NCI-H1417 (cell line): ENCODE measurements at places on chromosomes 2 and 18.
A peak's percentile ranks its signal among the peaks of the same experiment; 100 is the strongest.

- no peak for DNase-seq
Measured at GRCh38 chr2:192026059-192026824, 168.5 kb downstream of the TMEFF2 start.

DNA sequence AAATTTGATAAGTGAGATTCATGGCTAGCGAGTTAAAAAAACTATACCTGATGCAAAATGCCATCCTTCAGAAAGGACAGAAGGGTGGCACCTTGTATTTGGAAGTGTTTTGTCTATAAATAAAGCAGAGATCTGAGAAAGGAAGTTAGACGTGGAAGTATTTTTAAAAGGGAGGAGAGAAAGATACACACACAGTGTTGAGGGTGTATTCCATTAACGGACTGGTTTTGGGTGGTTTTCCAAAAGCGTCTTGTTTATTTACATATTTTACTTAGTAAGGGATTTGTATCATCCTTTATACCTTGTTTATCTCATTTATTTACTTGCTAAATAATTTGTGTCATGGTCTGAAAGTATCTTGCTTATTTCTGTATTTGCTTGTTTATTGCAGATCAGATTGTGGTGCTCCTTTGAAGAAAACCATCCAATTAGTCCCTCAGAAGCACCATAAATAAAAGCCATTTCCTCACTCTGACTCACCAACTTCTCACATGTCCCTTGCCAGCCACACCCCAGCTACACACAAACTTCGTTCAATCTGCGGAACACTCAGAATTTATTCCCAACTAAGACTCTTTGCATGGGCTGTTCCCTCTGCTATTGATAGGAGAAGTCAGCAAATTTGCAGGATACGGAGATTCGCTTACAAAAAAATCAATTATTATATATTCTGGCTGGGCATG is 90.8 kb downstream of the FAM124B start:
- no peak for DNase-seq

- no peak for DNase-seq
Measured at GRCh38 chr2:149572102-149572953, 15.2 kb downstream of the MMADHC start.

GRCh38 chr2:128788636-128789220 is 470.1 kb upstream of the HS6ST1 start:
- DNase-seq = no peak

GRCh38 chr2:63856303-63856603 is 14.6 kb downstream of the UGP2 start:
- no peak for DNase-seq

DNA sequence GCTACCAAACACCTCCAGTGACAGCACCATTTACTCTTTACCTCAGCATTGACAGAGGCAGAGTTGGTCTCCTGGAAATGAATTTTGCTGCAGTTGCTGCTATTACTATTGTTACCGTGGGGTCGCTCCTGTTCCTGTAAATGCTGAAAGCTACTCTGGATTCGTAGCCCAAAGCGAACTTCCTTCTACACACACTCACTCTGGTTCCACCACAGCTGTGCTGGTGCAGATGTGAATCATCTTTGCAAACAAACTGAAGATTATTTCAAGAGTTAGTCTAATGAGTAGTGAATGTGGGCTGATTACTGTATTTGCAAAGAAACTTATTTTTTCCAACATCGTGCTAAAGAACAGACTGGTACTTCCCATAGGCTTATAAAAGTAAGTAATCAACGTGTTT is 304.0 kb downstream of the LPIN1 start:
- DNase-seq = no peak

GRCh38 chr2:113922335-113922734 is 32.4 kb downstream of the ACTR3 start:
- DNase-seq = no peak

GRCh38 chr2:231887756-231888155 is 38.4 kb downstream of the NPPC start:
- DNase-seq = no peak

DNA sequence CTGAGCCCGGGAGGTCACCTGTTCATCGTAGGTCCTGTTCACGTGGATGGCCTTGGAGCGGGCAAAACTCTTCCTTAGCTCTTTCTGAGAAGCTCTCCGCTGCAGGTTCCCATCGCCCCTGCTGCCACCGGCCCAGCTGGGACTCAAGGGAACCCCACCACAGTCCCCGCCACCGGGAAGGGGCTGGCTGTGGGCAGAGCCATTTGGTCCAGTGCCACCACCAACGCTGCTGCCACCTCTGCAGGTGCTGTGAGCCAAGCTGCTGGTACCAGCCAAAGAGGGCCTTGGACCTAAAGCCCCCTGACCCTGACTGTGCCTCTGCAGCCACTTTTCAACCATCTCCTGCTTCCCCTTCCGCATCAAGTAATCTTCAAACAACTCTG is 586 bp downstream of the PDE11A start:
- no peak for DNase-seq

DNA sequence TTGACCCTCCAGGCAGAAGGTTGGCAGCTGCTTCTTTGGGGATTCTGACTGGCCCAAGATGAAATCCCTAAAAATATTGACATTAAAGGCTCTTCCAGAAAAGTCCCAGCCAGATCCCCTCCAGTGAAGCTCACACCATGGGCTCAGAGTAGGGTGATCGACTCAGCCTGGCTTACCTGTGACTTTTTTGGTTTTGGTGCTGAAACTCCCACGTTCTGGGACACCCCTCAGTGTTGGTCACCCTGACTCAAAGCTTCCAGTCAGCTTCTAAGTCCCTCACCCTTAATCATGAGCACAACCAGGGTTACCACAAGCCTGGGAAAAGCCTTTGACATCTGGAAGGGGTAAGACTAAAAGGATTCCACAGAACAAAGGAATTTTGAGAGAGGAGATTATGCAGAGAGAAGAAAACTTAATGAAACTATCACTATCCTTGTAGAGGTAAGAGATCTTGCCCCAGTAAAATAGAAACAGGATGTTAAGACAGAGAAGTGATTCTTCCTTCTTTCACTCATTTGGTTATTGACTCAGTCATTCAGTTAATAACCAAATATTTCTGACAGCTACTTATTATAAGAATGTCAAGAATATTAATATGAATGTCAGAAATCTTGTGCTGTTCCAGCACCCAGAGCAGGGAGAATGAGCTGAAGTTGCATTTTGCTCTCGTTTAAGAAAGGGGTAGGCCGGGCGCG is 66.8 kb upstream of the SEC11C start:
- no peak for DNase-seq

DNA sequence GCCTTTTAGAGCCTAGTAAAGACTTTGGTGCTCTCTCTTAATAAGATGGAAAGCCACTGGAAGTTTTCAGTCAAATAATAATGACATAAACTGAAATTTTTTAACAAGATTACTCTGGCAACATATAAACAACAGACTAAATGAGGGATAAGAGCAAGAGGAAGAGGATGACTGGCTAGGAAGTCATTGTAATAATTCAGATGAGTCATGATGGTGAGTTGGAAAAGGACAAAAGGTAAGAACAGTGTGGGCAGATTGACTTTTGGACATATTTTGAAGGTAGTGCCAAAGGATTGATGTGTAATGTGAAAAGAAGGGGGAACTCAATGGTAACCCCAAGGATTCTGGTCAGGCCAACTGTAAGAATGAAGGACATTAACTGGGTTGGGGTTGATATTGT is 310.3 kb downstream of the NOL4 start:
- DNase-seq = no peak

DNA sequence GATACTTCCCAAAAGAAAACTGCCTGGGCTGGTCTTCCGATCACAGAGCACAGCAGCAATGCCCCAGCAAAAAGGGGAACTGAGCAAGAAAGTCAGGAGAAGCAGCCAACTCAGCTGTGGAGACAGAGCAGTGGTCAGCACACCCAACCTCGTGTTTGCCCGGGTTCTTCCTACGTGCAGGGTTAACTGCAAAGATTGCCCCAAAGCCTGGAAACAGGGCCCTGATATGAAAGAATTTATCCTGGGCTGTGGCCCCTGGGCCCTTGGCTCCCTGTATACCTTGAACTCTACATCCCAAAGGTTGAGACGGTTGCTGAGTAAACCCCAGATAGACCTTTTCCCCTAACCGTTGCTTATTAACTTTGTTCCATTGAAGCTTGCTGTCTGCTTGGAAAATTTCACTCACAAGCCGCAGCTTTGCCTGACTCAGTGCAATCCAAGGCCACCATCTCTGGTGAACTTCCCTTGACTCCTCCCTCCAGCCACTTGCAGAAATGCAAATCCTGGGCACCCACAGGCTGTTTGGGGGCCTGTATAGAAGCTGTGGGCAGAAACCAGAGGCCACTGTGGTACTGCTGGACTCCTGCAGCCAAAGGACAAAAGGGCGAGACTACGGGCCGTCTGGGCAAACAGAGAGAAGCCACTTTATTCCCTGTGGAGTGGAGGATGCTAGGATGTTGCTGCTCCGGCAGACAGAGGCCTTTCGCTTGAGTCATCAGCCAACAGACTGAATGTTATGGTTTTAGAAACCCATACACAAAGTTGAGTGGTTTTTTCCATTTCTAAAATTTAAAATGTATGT is 18.2 kb downstream of the NRP2 start:
- peak; percentile 25 for DNase-seq

DNA sequence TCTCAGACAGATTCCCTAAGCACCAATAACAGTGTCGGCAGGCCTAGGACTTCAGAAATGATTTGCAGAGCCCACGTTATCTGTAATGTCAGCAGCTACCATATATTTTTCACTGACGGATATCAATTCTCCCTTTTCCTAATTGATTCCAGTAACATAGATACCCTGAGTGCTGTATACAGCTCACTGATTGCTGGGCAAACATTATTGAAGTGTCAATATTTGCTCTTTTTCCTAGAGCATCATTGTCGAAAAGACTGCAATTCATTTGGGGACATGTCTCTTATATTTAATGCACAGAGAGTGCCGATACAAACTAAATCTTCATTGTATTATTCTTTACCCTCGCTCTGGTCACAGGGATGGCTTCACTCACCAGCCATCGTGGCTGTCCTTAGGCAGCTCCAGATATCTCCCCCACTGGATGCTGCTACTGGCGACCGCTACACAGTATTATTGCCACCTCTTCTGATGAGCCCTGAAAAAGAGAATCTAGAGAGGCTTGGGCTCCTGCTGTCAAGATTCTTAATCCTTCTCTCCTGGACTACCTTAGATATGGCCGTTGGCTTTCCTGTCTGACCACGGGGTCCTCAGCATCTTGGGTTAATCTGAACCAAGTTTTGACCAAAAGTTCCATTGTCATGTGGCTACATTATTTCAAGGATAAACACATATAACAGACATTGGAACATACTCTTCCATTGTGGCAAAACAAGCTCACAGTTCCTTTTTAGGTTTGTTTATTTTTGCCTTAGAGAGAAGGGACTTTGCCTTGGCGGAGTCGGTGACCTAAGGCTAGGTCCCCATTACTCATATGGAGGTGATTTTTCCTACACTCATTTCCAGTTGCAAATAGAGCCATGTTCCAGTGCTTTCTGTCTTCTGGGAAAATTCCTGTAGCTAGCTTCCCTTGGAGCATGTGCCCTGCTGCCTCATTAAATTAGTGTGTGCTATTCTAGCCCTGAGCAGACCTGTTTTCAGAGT is 105.4 kb downstream of the CPO start:
- DNase-seq = peak; percentile 38

DNA sequence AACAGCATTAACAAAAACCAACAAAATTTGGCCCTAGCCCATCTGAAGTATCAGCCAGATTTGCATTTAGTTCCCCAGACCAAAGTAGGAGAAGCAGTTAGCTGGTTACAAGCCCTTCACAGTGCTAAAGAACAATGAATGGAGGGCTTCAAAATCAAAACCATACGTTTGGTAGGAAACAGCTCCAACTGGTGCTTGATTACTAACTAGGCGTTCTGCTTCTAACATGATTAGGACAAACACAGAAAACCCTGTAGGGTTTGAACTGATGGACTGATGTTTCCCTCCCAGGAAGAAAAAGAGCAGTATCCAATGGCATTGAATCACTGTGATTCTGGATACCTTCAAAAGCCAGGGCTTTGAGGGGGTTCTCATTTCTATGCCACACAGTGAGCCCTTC is 20.5 kb upstream of the STAT4 start:
- no peak for DNase-seq

DNA sequence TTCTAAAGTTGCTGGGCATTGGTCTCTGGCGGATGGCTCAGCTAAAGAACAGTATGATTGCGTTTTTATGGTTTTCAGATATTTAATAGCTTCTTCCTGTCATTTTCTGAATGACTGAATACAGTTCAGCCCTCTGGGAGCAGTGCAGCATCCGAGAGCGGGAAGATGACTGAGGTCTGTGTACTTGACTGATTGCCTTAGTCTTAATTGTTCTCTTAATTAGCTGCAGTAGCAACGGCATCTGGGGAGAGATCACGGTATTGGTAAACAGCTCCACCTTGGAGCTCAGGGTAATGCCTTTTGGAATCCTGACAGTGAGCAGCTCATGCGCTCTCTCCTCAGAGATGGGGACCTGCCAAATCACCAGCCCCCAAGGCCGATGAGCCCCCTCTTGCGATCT is 481.4 kb upstream of the SPRED2 start:
- peak; percentile 31 for DNase-seq

DNA sequence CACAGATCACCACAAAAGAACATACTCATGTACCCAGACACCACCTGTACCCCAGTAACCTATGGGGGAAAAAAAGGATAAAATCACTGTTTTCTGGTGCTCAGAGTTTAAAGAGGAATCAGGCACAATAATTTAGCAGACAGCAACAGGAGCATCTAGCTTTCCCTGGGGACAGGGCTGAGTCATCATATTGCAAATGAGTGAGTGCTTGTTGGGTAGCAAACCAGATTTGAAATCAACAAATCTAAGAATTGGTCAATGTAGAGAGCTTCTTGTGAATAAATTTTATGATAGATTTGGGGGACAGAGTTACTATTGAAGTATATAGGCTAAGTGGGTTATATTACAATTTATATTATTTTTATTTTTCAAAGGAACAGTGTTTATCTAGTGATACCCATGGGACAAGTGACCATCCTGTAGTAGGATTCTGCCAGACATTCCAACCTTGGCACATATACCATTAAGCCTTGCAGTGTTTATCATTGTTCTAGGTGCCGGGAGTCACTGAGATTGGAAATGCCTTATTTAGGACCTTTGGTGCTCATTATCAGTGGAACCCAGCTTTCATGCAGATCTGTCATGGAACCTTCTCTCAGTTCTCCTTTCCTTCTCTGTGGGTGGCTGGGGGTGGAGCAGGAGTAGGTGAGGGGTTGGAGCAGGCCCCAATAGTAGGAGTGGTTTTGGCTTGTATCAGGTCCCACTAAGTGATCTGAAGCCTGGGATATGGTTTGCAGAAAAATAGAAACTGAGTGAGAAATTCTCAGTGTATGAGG is 117.2 kb downstream of the CERS6 start:
- DNase-seq = no peak

DNA sequence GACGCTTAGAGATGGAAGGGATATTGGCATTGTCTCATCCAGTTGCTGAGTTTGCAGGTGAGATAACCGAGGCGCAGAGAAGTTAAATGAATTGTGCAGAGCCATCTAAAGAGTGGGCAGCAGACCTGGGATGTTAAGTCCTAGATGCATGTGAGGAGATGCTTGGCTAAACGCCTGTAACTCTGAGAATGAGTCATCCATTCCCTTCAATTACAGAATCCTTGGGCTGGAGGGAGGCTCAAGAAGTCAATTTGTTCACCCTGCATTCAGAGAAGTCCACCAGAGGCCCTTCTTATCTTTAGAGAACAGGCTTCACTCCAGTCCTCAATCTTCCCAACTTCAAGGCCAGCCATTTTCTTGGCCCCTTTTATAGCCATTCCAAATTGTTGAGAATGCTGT is 1.6 kb downstream of the EHD3 start:
- no peak for DNase-seq

- no peak for DNase-seq
Measured at GRCh38 chr2:182444806-182445205, 18.0 kb upstream of the PDE1A start.

- no peak for DNase-seq
Measured at GRCh38 chr2:156456616-156457015, 20.4 kb downstream of the GPD2 start.

- DNase-seq = no peak
Measured at GRCh38 chr2:54419855-54420523, 36.1 kb upstream of the SPTBN1 start.
